ENCODE measurements at places on chromosomes 7 and 10.

DNA sequence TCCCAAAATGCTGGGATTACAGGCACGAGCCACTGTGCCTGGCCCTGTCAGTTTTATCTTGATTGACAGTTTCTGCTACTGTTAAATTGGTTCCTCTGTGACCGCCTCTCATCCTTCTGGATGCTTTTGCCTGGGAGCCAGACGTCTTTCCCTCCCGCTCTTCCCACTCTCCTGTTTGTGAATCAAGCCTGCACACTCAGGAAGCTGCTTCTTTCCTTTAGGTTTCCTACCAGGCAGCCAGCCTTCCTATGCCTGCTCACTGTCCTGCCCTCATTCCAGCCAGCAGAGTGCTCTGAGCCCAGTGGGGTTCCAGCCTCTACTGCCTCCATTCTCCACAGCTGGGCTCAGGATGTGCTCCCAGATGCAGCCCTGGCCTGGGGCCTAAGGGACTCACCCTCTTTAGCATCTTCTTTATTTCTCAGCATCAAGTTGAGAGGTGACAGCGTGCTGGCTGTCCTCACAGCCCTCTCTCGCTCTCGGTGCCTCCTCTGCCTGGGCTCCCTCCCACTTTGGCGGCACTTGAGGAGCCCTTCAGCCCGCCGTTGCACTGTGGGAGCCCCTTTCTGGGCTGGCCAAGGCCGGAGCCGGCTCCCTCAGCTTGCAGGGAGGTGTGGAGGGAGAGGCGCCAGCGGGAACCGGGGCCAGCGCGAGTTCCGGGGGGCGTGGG is 5.1 kb downstream of the SH2D4B start:
- DNase-seq: no peak

GRCh38 chr10:86613096-86613495 is 41.3 kb upstream of the OPN4 start:
- no peak for DNase-seq

- DNase-seq: no peak
Observed at GRCh38 chr7:148799893-148800555, 84.1 kb downstream of the EZH2 start.

DNA sequence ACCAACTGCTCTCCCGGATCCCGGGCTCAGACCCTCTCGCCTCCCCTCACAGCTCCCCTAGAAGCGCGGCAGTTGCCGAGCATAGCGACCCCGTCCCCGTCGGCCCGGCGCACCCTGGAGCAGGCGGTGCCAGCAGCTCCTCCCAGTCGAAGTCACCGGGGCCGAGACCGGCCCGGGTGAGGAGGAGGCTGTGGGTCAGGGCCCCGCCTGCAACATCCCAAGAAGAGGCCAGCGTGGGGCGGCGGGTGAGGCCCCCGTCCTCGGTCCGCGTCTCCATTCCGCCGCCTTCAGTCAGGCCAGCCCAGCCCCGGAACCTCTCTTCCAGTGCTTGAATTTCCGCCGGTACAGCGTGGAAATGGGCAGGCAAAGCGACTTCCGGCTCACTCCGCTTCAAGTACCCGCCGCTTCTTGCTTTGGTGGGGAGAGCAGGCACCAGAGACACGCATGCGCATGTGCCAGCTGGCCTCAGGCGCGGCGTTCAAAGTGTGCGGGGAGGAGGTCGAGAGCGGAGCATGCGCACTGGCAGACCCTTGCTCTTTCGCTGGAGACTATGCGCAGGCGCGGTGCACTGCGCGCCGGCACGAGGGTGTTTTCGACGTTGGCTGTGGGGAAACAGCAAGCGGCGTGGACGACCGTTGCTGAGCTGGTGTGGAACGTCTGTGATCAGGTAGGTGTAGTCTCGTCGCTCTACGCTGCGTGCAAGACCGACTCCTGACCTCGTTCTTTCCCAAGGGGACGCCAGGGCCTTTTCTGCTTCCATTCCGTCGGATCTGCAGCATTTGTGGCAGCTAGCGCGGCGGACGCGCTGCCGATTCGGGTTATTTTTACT is at the start of gene C10orf88:
Gene C10orf88, minus strand, starts transcription at position 326 of the 829 bp plus-strand sequence. Its CDS starts 49 bp downstream, at position 277.
- DNase-seq: peak; percentile 99

- DNase-seq: no peak
Observed at GRCh38 chr10:54368984-54369383, 432.0 kb downstream of the PCDH15 start.

- DNase-seq: no peak
Observed at GRCh38 chr7:125927556-125927955, 997.9 kb upstream of the POT1 start.

- DNase-seq: no peak
Observed at GRCh38 chr7:155645662-155646061, 1.2 kb downstream of the RBM33 start.

- no peak for DNase-seq
Observed at GRCh38 chr10:90985321-90985933, 64.5 kb upstream of the ANKRD1 start.

GRCh38 chr10:31457858-31458257 is 138.8 kb downstream of the ZEB1 start:
- no peak for DNase-seq

Data from cardiac fibroblast (primary cell).